ENCODE measurements at places on chromosomes 7 and 10. TPM values are rescaled to one million over a fixed set of nuclear protein-coding genes. Genes with fewer than 3 reads are reported as not detected.

EPHA1 gene
- 39.3 TPM for total RNA-seq

TMEM139 gene
- 131 TPM for total RNA-seq

TEX47 gene
- not detected for total RNA-seq

DNA sequence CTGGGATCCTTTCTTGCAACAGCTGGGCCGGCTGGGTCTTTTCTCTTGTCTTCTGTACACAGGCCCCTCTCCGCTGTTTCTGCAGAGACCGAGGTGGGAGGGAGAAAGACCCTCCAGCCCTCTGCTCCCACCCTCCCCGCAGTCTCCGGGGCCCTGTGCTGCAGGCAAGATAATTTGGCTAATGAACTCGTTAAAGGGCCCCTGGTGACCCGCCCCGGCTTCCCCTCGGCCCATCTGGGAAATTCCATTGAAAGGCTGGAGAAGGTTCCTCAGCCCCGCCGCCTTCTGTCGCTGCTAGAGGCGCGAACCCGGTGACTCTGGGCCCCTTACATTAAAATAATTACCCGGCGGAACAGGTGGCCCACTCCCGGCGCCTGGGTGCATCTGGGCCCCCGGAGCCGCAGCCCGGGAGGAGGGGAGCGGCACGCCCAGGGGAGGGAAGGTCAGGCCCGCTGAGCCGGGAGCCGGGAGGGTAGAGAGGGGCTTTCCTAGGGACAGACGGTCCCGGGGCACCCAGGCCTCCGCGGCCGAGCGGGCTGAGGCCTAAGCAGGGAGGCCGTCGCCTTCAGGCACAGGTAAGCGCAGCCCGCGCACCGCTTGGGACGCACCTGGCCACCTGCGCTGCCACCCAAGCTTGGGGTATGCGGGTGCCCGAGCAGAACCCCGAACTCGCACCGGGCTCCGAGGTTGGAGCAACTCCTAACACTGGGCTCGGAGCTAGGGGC, 7.3 kb upstream of the MNX1 start:
- H3K36me3 ChIP-seq: no peaks in the 10 kb centered on the region
- no peaks in the 10 kb centered on the region for H3K4me1 ChIP-seq
- DNase-seq: no peak
- no peak overlapping the region for H3K27ac ChIP-seq

DNA sequence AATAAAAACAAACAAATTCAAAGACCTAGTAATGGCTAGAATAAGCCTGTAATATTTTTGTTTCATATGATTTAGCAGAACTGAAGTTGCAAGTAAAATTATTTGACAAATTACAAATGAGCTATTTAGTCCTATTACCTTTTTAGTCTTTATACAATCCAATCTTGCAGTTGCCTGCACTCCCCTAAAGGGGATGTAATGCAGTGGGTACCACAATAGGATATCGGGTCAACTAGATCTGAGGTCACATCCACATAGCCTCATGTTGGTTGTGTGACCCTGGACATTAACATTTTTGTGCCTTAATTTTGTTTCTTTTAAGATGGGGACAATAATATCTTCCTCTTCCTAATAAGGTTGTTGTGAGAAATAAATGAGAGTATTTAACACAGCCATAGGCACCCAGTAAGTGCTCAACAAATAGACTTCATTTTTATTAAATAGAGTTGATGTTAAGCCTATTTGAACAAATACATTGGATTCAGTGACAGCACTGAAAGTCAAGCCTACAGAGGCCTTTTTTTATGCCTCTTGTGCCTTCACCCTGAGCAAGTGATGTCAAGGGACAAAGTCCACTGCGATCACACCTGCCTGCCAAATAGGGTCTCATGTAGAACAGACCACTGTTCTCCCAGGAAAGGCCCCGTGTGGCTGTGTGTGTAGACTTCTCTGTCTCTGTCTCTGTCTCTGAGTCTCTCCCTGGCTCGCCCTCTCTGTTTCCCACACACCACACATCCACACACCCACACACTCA, 124.8 kb downstream of the EVX1 start:
- H3K36me3 ChIP-seq: no peaks in the 10 kb centered on the region
- no peak overlapping the region for H3K4me3 ChIP-seq
- peaks cover 25% of the 10 kb centered on the region for H3K4me1 ChIP-seq
- H3K27me3 ChIP-seq: no peaks in the 10 kb centered on the region
- no peak overlapping the region for H3K27ac ChIP-seq

ASIC3 gene
- 7.6 TPM for total RNA-seq

PLXNA4 gene
- 1.0 TPM for total RNA-seq

DNA sequence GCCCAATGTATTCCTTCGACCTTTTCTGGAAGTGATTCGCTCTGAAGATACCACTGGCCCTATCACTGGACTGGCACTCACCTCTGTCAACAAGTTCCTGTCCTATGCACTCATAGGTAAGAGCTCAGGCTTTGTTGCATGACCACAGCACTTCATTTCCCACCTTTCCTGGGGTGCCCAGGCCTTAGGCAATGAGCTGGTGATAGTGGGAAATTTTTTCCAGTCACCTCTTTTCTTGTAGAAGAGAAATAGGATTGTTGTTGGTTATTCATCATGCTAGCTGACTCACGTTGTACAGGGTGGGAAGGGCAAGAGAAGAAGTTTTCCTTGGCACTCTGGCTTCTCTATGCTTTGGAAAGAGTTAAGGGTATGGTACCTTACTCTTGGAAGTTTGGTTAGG, 51.4 kb upstream of the NFKB2 start:
- no peaks in the 10 kb centered on the region for H3K4me1 ChIP-seq
- DNase-seq: no peak
- no peaks in the 10 kb centered on the region for H3K36me3 ChIP-seq
- H3K27ac ChIP-seq: no peak overlapping the region
- no peak overlapping the region for H3K4me3 ChIP-seq
- H3K27me3 ChIP-seq: no peaks in the 10 kb centered on the region

OR2A42 gene
- total RNA-seq: not detected

GRCh38 chr10:67668448-67668847, 27.5 kb downstream of the CTNNA3 start:
- no peak overlapping the region for H3K4me3 ChIP-seq
- no peaks in the 10 kb centered on the region for H3K36me3 ChIP-seq
- H3K27ac ChIP-seq: no peak overlapping the region
- H3K27me3 ChIP-seq: no peaks in the 10 kb centered on the region
- DNase-seq: no peak
